ENCODE measurements at places on chromosomes 2 and 18. TPM values are rescaled to one million over a fixed set of nuclear protein-coding genes. Genes with fewer than 3 reads are reported as not detected.

DNA sequence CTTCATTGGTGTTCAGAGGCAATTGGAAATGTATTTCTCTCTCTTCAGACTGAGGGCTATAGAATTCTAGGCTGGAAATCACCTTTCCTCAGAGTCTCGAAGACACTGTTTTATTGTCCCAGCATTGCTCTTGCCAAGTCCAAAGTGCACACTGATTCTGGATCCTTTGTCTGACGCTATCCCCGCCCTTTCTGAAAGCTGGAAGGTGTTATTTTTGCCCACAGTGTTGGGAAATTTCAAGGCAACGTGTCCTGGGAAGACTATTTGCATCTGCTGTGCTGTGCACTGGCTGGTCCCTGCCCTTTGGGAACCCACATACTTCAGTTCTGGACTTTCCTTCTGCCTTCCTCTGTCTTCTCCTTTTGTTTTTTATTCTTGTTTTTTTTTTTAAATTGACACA, 190.8 kb downstream of the SH3BP4 start:
- no peak overlapping the region for H3K4me3 ChIP-seq
- H3K27me3 ChIP-seq: no peaks in the 10 kb centered on the region
- no peaks in the 10 kb centered on the region for H3K36me3 ChIP-seq
- peaks cover 6% of the 10 kb centered on the region for H3K4me1 ChIP-seq
- no peak overlapping the region for H3K27ac ChIP-seq

DNA sequence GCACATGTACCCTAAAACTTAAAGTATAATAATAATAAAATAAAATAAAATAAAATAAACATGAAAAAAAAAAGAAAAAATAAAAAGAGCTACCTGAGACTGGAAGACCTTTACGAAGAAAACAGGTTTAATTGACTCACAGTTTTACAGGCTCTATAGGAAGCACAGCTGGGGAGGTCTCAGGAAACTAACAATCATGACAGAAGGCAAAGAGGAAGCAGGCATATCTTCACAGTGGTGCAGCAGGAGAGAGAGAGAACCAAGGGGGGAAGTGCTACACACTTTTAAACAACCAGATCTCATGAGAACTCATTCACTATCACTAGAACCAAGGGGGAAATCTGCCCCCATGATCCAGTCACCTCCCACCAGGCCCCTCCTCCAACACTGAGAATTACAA, 379.3 kb upstream of the VWC2L start:
- H3K4me3 ChIP-seq: no peak overlapping the region
- H3K4me1 ChIP-seq: no peaks in the 10 kb centered on the region
- no peak for DNase-seq
- no peaks in the 10 kb centered on the region for H3K36me3 ChIP-seq
- H3K27ac ChIP-seq: no peak overlapping the region

Gene MAP4K3
- 79.5 TPM for total RNA-seq

DNA sequence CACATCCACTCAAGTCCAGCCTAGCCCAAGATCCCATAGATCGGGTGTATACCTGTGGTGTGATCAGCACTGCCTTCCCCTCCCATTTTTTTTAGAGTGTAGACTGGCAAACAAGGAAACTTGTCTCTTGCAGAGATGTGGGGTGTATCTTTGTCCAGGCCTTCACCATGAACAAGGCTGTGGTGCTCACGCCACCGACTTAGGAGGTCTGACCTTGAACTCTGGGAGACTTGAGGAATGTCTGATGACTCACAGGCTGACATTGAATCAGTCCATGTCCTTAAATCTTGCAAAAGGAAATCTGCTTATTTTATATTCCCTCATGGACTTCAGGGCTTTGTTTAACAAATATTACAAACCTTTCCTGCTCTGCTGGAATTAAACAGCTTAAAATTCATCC, 4.5 kb upstream of the CTIF start:
- H3K27ac ChIP-seq: no peak overlapping the region
- H3K27me3 ChIP-seq: no peaks in the 10 kb centered on the region
- DNase-seq: no peak

- peaks cover 83% of the 10 kb centered on the region for H3K27me3 ChIP-seq
- no peak overlapping the region for H3K4me3 ChIP-seq
- peaks cover 27% of the 10 kb centered on the region for H3K4me1 ChIP-seq
Measured at GRCh38 chr2:232925153-232925820, 55.2 kb downstream of the SNORC start.

DNA sequence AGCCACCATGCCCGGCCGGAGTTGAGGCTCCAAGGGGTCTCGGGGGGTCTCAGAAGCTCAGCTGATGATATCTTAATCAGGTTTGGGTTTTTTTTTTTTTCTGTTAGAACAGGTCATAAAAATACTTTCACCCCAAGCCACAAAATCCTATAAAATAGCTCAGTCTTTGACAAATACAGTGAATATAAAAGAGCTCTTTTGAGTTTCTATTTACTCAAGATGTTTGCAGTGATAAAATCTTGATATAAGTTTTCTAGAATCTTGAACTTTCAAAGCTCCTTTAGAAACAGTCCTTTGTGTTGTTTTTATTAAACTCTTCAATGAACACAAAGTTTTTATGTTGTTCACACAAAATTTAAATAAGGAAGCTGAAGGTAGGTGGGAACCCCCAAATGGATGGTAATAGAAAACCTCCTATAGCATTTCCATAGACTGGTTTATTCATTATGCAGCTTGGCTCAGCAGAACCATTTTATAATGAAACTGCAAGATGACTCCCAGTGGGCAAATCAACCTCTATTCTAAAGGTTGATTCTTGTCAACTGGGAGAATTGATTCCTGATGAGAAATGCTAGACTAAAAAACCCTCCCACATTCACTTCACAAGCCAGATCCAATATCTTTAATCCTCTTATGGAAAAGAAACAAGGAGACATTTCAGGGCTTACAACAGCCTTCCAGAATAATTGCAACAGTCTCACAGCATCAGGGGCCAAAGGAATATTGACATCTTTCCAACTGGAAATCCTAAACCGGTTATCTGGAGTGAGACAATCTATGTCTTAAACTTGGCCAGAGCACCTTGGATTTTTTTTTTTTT, 13.6 kb upstream of the NARS1 start:
- no peak for DNase-seq
- no peaks in the 10 kb centered on the region for H3K36me3 ChIP-seq
- H3K4me3 ChIP-seq: no peak overlapping the region
- no peak overlapping the region for H3K27ac ChIP-seq
- H3K4me1 ChIP-seq: peaks cover 5% of the 10 kb centered on the region

- H3K27ac ChIP-seq: no peak overlapping the region
- peaks cover 16% of the 10 kb centered on the region for H3K4me1 ChIP-seq
- no peak overlapping the region for H3K4me3 ChIP-seq
- DNase-seq: no peak
- H3K36me3 ChIP-seq: no peaks in the 10 kb centered on the region
Measured at GRCh38 chr2:224223851-224224555, 177.9 kb downstream of the FAM124B start.

Gene INO80B
- total RNA-seq: 8.7 TPM

DNA sequence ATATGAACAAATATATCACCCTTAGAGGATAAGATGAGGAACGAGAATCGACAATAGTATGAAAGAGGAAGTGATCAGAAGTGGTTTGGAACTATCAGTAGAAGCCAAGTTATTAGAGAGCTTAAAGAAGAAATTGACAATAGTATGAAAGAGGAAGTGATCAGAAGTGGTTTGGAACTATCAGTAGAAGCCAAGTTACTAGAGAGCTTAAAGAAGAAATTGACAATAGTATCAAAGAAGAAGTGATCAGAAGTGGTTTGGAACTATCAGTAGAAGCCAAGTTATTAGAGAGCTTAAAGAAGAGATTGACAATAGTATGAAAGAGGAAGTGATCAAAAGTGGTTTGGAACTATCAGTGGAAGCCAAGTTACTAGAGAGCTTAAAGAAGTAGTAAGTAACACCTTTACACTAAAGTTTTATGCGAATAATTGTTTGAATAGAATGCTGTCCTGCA, 175.5 kb downstream of the ZNF407 start:
- H3K27me3 ChIP-seq: no peaks in the 10 kb centered on the region
- no peak overlapping the region for H3K27ac ChIP-seq
- no peaks in the 10 kb centered on the region for H3K4me1 ChIP-seq
- no peaks in the 10 kb centered on the region for H3K36me3 ChIP-seq

All from neural progenitor cell (in vitro differentiated cells).